ENCODE measurements at places on chromosomes 6 and 20.

GRCh38 chr20:19583532-19584175, 174.4 kb upstream of the RIN2 start:
- peak; percentile 46 for DNase-seq

GRCh38 chr6:53795702-53796450, 1.1 kb downstream of the LRRC1 start:
- no peak for DNase-seq

GRCh38 chr6:69044534-69044933, 409.5 kb downstream of the ADGRB3 start:
- DNase-seq: no peak

DNA sequence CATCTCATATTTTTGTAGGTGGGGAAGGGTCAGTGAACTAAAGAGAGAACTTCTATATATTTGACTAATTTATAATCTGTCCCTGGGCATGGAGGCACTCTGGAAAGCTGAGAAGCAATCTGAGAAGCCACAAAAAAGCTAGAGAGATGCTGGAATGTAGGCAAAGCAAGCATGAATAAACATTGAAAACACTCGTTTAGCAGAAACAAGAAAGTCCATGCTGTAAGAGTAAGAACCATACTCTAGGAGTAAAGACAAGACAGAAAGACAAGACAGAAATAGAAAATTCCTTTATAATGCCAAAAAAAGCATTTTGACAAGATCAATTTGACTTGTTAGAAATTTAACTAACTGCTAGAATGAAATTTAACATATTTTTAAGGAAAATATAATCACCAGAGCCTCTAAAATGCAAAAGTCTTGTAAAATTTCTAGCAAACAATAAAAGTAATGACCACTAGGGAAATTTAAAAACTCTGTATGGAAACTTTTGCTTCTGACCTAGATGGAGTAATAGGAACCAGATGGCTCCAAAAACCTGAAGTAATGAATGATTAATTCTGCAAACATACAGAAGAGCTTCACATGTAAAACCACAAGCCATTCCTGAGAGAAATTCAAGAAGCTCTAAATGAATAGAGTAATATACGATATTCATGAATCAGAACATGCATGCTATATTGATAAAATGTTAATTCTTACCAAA, 625.7 kb upstream of the PTCHD4 start:
- no peak for DNase-seq

GRCh38 chr6:44921798-44922197, 406.3 kb upstream of the RUNX2 start:
- DNase-seq: no peak

DNA sequence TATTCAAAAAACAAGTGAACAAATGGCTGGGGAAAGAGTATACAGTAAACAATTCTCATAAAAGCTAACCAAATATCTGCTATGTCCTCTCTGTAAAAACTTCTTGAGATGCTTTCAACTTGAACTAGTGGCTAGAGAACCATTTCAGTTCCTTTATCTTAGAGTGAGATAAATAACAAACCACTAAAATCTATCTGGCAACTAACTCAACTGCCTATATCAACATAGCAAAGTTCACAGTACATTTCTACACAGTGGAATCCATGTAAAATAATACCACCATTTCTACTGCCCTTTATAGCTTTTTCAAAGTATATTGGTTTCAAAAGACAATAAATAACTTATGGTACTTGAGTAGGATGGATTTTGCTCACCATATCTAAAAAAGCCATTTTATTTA, 95.1 kb downstream of the MMS22L start:
- no peak for DNase-seq

DNA sequence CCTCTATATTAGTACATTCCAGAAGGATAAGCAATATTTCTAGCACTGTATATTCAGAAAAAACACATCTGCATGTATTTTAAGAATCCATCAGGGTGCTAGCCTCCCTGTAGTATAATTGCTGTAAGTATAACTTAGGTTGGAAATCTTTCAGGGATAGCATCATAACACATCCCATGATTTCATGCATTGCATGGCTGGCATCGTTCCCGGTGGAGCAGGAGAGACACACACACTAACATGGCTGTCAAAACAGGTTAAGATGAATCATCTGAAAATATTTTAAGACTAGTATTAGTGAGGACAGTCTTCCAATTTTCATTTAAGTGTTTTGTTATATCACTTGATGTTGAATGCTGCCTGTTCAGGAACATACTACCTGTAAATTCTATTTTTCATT, 32.1 kb upstream of the CENPW start:
- no peak for DNase-seq

DNA sequence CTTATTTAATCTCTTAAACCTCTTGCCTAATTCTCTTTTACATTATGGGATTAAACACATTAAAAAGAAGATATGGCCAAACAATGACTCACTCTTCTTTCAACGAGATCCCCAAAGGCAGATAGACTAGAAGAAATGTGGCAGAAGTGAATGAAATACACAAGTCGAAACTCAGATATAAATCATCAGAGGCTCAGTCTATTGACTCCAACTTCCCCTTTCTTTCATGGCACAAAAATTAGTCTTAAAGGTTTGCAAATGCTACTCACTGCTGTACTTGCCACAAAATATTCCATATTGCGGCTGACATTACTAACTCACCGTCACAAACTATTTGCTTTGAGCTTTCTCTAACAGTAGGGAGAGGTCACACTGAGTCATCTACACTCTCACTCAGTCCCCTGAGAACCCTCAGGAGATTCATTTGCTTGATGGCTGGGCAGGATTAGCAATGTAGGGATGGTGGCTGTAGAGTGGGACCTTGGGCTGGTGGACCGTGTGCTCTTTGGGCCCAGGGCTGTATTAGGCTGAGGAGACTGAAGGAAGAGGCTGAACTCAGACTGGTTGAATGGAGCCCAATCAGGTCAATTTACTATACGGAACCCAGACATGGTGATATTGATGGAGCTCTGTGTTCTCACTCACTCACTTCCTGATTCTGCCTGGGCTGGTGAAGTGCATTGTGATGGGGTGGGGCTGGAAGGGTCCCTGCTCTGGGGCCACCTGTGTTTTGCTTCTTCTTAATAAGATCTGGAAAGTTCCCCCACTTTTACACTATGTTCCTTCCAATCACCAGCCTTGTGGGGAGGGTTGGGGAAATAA, 42.8 kb upstream of the UBR2 start:
- DNase-seq: no peak

GRCh38 chr6:100565439-100566104, 100.9 kb upstream of the SIM1 start:
- no peak for DNase-seq

GRCh38 chr6:117818449-117818848, 88.6 kb upstream of the SLC35F1 start:
- no peak for DNase-seq

DNA sequence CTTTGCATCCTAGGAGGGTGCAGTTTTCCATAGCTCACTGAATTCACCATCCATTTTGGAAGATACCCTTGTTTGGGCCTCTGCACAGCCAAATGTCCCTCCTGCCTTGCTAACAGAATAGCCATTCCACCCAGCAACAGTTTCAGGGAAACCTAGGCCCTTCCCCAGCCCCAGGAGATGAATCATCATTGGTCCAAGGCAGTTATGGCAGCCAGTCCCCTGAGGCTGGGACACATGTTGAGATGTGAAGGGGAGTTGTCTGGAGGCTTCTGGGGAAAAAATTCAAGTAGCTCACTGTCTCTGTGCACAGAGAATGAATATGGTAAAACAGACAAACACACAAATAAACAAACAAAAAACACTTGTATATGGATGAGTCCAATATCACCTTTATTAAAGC, 17.4 kb upstream of the SIRPB2 start:
- DNase-seq: no peak

GRCh38 chr6:10405513-10405900, 9.4 kb downstream of the TFAP2A start:
- no peak for DNase-seq

DNA sequence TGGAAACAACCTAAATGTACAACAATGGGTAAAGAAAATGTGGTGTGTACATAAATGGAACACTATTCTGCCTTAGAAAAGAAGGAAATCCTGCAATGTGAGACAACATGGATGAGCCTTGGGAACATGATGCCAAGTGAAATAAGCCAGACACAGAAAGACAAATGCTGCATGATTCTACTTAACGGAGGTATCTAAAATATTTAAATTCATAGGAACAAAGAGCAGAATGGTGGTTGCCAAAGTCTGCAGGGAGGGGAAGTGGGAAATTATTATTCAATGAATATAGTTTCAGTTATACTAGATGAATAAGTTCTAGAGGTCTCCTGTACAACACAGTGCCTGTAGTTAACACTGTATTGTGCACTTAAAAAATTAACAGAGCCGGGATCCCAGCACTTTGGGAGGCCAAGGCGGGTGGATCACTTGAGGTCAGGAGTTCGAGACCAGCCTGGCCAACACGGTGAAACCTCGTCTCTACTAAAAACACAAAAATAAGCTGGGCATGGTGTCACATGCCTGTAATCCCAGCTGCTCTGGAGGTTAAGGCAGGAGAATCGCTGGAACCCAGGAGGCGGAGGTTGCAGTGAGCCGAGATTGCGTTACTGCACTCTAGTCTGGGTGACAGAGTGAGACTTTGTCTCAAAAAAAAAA, 71.4 kb upstream of the SNX9 start:
- DNase-seq: no peak

GRCh38 chr6:83190626-83191025, 2.4 kb downstream of the PGM3 start:
- DNase-seq: no peak

DNA sequence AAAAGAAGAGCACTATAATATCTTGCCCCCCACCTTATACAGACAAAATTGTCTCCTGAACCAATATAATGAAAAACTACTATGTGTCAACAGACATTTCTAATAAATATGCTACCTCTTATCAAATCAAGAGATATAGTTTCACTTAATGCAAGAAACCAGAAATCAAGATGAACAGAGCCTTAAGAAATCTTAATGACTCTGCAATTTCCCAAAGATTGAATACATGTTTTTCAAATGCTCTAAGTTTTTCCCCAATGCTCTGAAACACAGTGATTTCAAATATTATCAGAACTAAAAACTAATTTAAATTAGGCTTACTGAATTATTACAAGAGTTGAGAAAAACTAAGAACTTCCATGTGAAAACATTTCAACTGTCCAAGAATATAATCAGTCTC, 13.3 kb downstream of the SUPT3H start:
- DNase-seq: no peak

GRCh38 chr6:145929037-145929633, 35.0 kb downstream of the SHPRH start:
- no peak for DNase-seq

DNA sequence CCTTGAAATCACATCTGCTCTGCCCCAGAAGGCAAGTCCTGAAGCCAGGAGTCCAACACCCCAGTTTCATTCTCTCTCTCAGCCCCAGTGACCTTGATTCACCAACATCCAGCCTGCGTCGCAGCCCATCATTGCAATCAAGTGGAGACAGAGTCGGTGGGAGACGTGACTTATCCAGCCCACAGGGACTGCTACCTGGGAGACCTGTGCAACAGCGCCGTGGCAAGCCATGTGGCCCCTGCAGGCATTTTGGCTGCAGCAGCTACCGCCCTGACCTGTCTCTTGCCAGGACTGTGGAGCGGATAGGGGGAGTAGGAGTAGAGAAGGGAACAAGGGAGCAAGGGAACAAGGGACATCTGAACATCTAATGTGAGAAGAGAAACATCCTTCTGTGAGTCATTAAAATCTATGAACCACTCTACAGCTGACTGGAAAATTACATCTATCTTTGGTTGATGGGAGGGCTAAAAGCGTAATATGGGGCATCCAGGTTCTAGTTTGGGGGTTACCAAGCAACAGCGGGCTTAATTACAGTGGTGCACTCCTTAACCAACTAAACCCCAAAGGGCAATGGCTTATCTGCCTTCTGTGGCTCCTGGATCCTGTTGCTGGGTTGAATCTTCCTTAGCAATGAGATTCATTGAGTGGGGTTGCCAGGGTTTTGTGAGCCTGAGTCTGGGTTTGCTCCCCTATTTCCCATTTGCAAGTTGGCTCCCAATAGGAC, 2.5 kb downstream of the LY6G6D start:
- DNase-seq: no peak

- no peak for DNase-seq
Observed at GRCh38 chr6:11433860-11434259, 103.7 kb upstream of the TMEM170B start.

DNA sequence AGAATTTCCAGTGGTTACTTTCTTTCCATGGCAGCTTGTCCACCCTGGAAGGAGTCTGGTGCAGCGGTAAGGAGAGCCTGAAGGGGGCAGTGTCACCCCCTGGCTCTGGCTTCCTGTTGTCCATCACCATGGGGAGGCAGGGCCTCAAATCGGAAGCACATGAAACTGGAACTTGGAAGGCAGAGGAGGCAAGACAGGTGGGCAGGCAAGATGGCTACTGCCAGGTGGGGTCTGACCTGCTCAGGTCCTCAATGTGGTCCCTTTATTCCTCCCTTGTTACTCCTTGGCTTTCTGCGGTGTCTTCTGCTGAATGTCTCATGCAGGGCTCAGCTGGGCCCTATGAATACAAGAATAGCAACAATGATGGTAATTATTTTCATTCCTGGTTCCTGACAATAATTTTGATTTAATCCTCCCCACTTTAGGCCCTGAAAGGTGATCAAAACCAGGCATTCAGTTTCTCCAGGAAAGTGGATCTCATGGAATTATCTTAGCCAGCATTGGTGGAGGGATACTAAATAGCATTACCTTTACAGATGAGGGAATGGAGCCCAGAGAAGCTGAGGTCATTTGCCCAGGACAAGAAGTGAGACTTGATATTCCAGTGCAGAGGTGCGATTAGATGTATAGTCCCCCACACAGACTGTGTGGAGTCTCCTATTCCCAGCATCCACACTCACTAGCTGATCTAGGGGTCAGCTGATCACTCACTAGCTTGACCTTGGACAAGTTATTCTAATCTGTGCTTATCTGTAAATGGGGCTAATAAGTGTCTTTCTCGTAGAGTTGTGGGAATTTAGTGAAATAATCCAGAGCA, 17.6 kb upstream of the SNAI1 start:
- no peak for DNase-seq

DNA sequence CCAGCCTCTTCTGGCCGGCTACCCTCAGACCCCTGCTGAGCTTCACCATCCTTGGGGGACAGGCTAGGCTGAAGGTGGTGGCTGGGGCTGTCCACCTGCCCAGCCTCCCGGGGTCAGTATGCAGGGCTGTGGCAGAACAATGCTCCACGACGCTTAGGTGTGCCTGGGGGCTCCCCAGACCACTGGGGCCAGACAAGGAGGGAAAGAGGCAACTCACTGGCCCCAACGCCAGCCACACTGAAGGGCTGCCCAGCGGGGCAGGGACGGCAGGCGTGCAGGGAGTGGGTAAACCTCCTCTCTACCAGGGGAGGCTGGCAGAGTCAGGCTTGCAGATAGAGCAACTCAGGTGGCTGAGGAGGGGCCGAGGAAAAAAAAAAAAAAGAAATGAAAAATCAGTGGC, 11.5 kb upstream of the UBE2V1 start:
- DNase-seq: no peak

DNA sequence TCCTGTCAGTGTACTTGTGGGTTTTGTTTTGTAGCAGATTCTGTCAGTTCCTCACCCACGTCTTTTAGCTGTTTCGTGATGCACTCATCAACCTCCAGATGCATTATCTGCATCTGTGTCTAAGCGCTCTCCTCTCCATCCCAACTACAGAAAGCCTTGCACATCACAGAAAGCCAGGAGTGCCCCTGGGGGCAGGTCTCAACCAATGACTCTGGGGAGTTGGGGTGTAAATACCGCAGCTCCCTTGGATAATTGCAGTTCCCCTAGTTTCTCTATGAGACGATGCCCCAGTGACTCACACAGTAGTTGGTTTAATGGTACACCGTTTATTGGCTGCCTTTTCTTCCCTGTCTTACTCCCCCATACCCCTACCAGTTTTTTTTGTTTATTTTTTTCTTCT, 158.1 kb downstream of the SOX4 start:
- no peak for DNase-seq

GRCh38 chr20:13650474-13650873, 11.7 kb upstream of the TASP1 start:
- DNase-seq: no peak
